CD8-positive, alpha-beta memory T cell (primary cell): ENCODE measurements at places on chromosomes 3 and 15. TPM values are rescaled to one million over a fixed set of nuclear protein-coding genes. Genes with fewer than 3 reads are reported as not detected.

DNA sequence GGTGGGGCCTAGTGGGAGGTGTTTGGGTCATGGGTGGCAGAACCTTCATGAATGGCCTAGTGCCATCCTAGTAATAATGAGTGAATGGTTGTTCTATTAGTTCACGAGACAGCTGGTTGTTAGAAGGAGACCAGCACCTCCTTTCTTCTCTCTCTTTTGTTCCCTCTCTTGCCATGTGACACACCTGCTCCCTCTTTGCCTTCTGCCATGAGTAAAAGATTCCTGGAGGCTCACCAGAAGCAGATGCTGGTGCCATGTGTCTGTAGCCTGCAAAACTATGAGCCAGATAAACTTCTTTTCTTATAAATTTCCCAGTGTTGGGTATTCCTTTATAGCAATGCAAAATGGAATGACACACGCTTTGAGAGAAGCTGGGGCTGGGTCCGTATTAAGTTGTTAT is 89.0 kb upstream of the SLC4A7 start:
- DNase-seq: no peak
- no peak overlapping the region for H3K4me3 ChIP-seq
- no peaks in the 10 kb centered on the region for H3K4me1 ChIP-seq
- no peaks in the 10 kb centered on the region for H3K36me3 ChIP-seq

DNA sequence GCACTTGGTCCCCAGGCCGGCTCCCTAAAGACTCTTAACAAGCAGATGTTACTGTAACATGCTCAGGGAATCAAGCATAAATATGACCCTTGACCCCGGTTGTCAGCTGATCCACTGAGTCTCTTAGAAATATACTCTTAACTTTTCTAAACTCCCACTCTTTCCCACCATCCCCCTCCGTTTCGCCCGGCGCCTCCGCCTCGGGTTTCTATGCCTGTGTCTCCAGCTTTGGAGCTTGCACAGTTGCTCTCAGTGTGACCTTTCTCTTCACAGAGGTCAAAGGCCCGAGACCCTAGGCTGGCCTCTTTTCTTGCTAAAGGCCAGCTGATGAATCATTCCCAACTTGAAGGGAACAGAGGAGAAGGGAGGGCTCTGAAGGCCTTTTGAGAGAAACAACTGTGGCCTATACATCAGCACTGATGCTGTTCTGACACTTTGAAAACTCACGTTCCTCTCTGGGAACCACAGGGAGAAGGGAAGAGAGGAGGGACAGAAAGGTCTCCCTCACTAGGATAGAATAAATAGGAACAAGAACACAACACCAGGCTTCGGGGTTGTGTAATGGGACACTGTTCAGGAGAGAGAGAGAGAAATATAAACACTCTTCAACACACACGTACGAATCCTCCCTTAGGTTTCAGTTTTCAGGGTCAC is 484.5 kb upstream of the NR2F2 start:
- H3K36me3 ChIP-seq: no peaks in the 10 kb centered on the region
- no peak overlapping the region for H3K27ac ChIP-seq
- H3K4me1 ChIP-seq: peaks cover 4% of the 10 kb centered on the region
- DNase-seq: no peak
- no peak overlapping the region for H3K4me3 ChIP-seq

DNA sequence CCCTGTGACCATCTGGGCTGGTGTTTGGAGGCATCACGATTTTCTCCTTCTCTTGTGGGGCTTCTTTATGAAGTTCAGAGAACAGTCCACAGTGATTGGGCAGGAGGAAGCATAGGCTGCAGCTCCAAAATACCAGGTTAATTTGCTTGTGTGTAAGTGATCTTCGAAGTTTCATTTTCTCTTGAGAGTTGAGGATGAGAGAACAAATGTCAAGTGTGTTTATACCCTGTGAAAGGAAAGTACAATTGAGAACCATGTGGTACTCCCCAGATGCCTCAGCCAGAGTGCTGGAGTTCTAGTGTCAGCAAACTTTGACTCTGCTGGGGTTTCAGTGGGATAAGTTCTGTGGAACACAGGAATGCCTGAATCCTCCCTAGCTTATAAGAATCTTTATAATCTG is 357.1 kb upstream of the CFAP20DC start:
- no peaks in the 10 kb centered on the region for H3K27me3 ChIP-seq
- H3K27ac ChIP-seq: no peak overlapping the region
- H3K36me3 ChIP-seq: no peaks in the 10 kb centered on the region
- peaks cover 7% of the 10 kb centered on the region for H3K4me1 ChIP-seq
- DNase-seq: no peak

- no peaks in the 10 kb centered on the region for H3K4me1 ChIP-seq
- H3K36me3 ChIP-seq: no peaks in the 10 kb centered on the region
- no peak overlapping the region for H3K27ac ChIP-seq
- peak overlapping the region; percentile 53 for H3K4me3 ChIP-seq
Observed at GRCh38 chr15:100849021-100849854, 30.4 kb upstream of the ALDH1A3 start.

Gene HHLA2
- polyA plus RNA-seq: 0.46 TPM

Gene IP6K2
- 50.5 TPM for polyA plus RNA-seq

Gene SLC7A14
- not detected for polyA plus RNA-seq
